ENCODE measurements at places on chromosomes 6 and 20. TPM values are rescaled to one million over a fixed set of nuclear protein-coding genes. Genes with fewer than 3 reads are reported as not detected.

GRCh38 chr6:52635049-52635577 is 35.8 kb upstream of the TMEM14A start:
- no peak for DNase-seq

TAF4 gene
- 6.6 TPM for total RNA-seq

KHDRBS2 gene
- total RNA-seq: not detected

DEFB124 gene
- total RNA-seq: not detected

C20orf144 gene
- total RNA-seq: 0.24 TPM

TUBB2B gene
- 26.7 TPM for total RNA-seq
